T-cell (primary cell): ENCODE measurements at places on chromosomes 7 and 10. TPM values are rescaled to one million over a fixed set of nuclear protein-coding genes. Genes with fewer than 3 reads are reported as not detected.

The CUX1 gene
- 38.2 TPM for total RNA-seq

The MLXIPL gene
- not detected for total RNA-seq

The TMEM196 gene
- not detected for total RNA-seq

The NFE2L3 gene
- 2.2 TPM for total RNA-seq

GRCh38 chr7:47488201-47488968 lies 93.5 kb downstream of the TNS3 start:
- no peak overlapping the region for H3K27ac ChIP-seq
- H3K4me3 ChIP-seq = no peak overlapping the region
- peaks cover 6% of the 10 kb centered on the region for H3K27me3 ChIP-seq
- no peaks in the 10 kb centered on the region for H3K4me1 ChIP-seq
- no peaks in the 10 kb centered on the region for H3K36me3 ChIP-seq

DNA sequence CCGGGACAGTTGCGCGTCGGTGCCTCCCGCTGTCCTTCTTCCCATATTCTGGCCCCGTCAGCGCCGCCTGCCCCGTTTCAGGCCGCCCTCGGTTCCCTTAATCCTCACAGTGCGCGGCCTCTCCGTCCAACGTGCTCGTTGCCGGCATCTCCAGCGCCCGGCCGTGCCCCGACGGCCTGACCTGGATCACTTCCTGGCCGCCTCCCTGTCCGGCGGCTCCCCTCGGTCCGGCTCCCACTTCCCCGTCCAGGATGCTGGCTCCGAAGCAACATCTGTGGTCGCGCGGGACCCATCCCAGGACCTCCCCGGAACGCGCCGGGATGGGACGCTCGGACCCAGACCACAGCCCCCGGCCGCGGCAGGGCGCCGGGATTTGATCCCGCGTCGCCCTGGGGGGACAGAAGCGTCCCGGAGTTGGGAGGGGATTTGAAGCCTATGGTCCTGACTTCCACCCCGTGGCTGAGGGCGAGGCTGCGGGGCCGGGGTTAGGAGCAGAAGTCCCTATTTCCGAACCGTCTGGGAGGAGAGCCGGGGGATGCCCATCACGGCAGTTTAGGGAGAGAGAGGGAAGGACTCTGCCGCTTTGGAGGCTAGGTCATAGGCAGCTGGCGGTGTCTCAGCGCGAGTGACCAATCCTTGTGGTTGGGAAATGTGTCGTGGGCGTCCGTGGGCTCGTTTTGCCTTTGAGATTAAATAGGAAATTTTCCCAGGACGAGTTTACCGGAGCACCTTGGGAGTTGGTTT lies 53.8 kb downstream of the KCTD7 start:
- H3K27ac ChIP-seq = peak overlapping the region; percentile 99
- no peaks in the 10 kb centered on the region for H3K27me3 ChIP-seq
- DNase-seq = no peak
- peak overlapping the region; percentile 95 for H3K4me3 ChIP-seq

DNA sequence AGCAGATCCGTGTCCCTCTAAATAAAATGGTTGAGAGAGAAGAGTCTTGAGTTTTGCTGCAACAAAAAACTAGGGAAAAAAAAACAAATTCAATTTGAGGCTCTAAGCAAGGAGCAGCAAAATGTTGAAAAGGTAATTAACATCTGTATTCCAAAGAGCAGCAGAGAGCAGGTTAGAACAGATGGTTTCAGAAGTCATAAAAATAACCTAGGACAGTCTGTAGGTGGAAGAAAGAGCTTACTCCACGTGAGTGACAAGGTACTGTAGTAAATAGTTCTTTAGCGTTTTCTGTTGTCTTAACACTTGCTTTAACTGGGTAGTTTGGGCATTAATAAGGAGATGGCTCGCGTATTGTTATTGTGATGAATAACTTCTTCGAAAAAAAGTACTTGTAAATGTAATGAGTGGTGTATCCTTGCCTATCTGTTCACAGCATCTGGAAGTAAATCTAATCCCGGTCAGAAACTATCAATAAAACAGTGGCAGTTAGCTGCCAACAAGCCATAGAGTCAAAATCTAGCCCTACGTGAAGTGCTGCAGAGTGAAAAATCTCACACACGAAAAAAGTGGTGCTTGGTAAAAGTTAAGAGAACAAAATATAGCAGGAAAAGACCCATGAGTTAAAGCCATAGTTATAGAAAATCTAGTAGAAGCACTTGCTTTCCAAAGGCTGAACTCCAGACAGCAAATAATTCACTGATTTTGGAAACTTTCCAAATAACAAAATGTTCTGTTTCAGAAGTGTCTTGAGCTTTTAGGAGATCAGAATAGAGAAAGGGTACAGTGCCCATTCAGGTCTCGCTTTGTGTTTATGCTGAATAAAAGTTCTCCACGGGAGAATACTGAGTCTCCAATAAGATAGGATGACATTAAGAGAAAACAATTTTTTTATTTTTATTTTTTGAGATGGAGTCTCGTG lies 49.3 kb upstream of the PARD3 start:
- no peaks in the 10 kb centered on the region for H3K36me3 ChIP-seq
- H3K27me3 ChIP-seq = peaks cover 14% of the 10 kb centered on the region
- H3K4me3 ChIP-seq = no peak overlapping the region
- H3K4me1 ChIP-seq = no peaks in the 10 kb centered on the region
- H3K27ac ChIP-seq = no peak overlapping the region
- DNase-seq = no peak

GRCh38 chr7:142248-142941 lies 50.0 kb upstream of the FAM20C start:
- H3K27ac ChIP-seq = no peak overlapping the region
- DNase-seq = no peak
- H3K4me3 ChIP-seq = no peak overlapping the region
- H3K4me1 ChIP-seq = no peaks in the 10 kb centered on the region
- peaks cover 30% of the 10 kb centered on the region for H3K27me3 ChIP-seq

DNA sequence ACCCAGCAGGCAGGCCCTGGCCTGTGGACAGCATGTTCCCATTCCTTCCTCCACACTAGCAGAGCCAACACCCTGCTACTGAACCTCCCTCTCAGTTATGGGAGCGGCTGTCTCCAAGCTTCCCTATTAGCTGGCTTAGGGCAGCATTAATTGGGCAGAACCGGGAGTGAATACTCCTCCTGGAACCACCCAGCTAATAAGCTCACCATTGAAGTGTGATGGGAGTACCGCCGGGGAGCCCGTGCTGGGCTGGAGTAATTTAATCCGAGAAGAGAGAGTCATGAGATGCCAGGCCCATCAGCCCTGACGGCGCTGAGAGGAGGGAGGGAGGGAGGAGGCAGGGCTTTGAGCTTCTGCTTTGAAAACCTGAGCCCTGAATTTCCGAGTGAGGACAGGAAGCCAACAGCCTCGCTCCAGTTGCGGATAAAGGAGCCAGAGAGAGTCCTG lies 31.8 kb upstream of the ELFN1 start:
- H3K27me3 ChIP-seq = peaks cover 31% of the 10 kb centered on the region
- no peak for DNase-seq
- H3K4me3 ChIP-seq = no peak overlapping the region

- H3K4me3 ChIP-seq = no peak overlapping the region
- no peak for DNase-seq
- H3K36me3 ChIP-seq = no peaks in the 10 kb centered on the region
- no peak overlapping the region for H3K27ac ChIP-seq
Measured at GRCh38 chr10:89869180-89869579, 167.8 kb downstream of the KIF20B start.

DNA sequence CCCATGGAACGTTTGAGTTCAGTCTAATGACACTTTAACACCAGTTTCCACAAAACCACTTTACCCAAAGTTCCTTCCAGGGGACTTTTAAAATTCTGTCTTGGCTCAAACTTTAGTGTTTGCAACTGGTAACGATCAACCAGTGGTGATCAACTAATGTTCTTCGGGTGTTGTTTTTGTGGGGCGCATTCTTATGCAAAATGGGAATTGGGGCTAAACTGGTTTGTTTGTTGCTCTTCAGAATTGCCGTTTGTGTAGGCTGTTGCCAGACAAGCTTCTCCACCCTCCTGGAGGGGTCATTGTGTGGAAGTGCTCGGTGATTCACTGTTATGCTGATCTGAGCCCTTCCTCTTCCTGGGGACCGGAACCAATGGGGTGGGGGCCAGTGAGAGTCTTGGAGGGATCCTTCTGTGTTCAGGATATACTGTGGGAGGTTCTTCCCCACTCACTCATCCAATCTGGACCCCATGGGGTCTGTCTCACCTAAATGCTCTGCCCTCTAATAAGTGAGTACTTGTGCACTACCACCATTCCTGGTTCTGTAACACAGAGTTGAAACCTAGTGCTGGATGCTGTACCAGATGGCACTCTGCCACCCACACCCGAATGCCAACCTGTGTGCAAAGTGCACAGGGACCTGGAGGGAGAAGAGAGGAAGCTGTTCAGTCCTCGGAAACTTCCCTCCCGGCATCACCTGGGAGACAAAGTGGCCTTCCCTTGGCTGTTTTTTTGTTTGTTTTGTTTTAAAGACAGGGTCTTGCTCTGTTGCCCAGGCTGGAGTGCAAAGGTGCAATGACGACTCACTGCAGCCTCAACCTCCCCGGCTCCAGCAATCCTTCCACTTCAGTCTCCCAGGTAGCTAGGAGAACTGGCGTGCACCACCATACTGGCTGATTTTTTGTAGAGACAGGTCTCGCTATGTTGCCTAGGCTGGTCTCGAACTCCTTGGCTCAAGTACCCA lies 2.1 kb downstream of the NFE2L3 start:
- no peaks in the 10 kb centered on the region for H3K36me3 ChIP-seq
- H3K4me1 ChIP-seq = peaks cover 61% of the 10 kb centered on the region
- no peaks in the 10 kb centered on the region for H3K27me3 ChIP-seq
- DNase-seq = no peak
- peak overlapping the region; percentile 36 for H3K27ac ChIP-seq
- H3K4me3 ChIP-seq = no peak overlapping the region
